ENCODE measurements at places on chromosomes 7 and 10.

- DNase-seq = no peak
These were observed 23.0 kb downstream of the PFKP start for GRCh38 chr10:3090388-3090787.

DNA sequence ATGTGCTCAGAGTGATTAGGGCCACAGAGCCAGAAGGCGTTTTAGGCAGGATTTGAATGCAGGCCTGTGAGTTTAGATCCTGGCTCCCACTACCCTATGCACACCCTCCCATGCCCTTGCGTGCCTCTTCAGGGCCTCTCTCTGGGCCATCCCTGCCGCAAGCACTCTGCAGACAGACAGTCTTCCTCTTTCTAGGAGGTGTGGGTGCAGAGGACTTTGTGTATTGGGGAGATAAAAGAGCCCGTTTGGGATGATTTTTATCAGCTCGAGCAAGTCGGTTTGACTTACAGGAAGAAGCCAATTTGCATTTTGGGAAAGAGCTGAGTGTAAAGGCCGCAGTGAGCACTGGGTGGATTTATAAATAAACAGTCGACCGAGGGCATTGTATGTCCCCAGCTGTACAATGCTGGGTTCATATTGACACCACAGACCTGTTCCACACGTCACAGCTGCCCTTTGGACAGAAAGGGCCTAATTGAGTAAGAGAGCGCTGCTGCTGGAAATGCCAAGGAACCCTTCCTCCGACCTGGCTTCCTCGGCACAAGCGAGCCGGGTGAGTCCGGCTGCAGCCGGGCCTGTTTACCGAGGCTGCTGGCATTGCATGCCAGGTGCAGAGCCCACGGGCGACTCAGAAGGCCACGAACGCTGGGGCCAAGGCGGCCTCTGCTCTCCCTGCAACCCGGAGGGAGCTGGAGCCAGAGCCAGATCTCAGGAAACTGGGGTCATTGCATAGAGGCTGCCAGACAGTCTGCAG lies 25.1 kb downstream of the ZMIZ1 start:
- DNase-seq = no peak

GRCh38 chr7:104852386-104852785 lies 161.6 kb upstream of the KMT2E start:
- DNase-seq = no peak

GRCh38 chr10:70963271-70963670 lies 74.9 kb upstream of the PCBD1 start:
- DNase-seq = no peak

DNA sequence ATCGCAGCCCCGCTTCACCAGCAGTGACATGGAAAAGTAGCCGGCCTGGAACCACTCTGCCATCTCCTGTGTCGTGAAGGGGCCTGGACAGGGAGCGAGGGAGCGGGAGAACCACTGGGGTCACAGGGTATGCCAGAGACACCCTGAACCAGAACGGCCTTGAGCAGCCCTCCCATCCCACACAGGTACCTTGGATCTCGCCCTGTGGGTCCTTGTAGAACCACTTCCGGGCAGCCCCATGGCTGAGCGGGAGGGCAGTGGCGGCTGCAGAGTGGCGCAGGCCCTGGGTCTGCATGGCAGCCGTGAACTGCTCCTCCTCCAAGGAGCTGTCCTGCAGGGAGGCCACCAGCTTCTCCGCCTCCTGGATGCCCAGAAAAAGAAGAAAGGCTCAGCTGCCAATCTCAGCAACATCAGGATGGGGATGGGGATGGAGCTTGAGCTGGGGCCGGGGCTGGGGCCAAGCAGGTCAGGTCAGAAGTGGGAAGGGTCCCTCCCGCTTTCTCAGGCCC lies 9.5 kb downstream of the GIGYF1 start:
- DNase-seq = no peak

GRCh38 chr7:3000566-3000965 lies 43.1 kb downstream of the CARD11 start:
- DNase-seq = no peak

DNA sequence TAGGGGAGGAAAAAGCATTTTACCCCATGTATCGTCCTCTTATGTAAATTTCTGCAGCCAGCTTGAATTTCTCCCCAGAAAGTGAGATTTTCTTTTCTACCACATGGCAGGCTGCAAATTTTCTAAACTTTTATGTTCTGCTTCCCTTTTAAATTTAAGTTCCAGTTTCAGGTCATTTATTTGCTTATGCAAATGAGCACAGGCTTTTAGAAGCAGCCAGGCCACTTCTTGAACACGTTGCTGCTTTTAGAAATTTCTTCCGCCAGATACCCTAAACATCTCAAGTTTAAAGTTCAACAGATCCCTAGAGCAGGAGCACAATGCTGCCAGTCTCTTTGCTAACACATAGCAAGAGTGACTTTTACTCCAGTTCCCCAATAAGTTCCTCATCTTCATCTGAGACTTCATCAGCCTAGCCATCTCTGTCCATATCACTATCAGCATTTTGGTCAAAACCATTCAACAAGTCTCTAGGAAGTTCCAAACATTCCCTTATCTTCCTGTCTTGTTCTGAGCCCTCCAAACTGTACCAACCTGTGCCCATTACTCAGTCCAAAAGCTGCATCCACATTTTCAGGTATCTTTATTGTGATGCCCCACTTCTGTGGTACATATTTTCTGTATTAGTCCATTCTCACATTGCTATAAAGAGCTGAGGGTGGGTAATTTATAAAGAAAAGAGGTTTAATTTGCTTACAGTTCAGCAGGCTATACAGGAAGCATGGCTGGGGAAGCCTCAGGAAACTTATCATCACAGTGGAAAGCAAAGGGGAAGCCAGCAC lies 16.3 kb downstream of the EZH2 start:
- no peak for DNase-seq

DNA sequence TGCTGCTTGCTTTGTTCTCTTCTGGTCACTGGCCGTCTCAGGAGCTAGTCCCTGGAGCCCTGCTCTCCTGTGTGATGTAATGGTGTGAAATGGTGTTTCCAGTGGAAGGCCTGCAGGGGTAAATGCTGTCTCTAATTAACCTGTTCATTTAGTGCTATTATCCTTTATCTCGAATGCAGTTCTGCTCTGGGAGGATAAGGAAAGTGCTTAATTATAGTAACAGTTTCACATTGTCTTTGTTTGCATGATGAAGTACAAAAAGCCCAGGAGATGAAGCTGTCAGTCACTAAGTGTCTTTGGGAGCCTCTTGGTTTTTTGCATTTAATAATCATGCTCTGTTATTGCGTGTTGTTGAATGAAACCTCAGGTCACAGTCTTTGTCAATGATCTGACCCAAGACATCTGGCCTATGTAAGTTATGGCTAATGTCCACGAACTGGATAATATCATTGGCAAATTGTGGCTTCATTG lies 755.3 kb upstream of the GALNT17 start:
- DNase-seq = no peak

DNA sequence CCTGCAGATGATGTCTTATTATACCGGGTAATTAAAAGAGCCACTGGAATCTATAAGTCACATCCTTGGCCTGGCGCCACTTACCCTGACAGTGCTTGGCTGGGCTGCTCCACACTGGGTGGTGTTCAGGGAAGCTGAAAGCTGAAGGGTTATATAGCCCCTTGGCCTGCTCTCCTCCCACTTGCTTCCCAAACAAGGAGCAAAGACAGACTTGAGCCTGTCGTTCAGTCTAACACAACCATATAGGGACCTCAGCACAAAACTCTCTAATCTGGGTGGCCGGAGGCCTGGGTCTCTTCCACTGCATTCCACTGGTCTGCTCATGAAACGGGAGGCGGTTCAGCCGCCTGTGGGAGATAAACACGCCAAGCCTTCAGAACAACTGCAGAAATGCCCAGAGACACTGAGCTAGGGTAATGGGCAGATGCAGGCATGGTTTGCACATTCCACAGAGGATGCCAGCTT lies at the start of gene ACTA2:
TSS of gene ACTA2 (minus strand) at position 127 of the 465 bp plus-strand sequence. CDS start 3,843 bp downstream, outside the sequence.
- peak; percentile 42 for DNase-seq

DNA sequence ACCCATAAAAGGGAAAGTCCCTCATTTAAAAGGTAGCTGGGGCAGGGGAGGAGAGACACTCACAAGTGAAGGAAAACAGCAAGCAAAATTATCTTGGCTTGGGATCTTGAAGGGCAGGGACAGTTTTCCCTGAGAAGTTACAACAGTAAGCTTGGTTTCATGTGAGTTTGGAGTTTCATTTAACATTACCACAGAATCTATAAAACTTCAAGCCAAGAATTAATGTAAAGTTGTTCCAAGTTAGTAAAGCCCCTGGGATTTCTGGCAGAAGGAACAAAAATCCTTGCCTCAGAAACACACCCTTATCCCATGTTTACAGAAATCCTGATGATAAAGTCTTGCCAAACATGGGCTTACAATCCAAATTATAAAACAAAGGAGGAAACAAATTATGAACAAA lies 19.2 kb downstream of the CRPPA start:
- DNase-seq = no peak

- DNase-seq = no peak
These were observed 101.8 kb downstream of the CHN2 start for GRCh38 chr7:29296421-29296820.

- DNase-seq = peak; percentile 71
These were observed 216.7 kb downstream of the ADAM12 start for GRCh38 chr10:126171555-126171954.

- no peak for DNase-seq
These were observed 224.4 kb downstream of the ARHGAP12 start for GRCh38 chr10:31704195-31704594.

DNA sequence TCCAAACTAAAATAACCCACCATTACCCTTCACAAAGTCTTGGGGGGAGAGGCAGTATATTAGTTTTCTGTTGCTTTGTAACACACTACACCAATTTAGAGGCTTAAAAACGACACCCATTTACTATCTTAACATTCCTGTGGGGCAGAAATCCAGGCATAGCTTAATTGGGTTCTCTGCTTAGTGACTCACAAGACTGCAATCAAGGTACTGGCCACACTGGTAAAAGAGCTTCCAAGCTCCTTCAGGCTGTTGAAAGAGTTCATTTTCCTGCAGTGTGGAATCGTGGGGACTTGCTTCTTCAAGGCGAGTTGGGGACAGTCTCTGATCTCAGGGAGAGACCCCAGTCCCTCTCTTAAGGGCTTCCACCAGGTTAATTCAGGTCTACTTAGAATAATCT lies 139.1 kb downstream of the XPNPEP1 start:
- peak; percentile 46 for DNase-seq

DNA sequence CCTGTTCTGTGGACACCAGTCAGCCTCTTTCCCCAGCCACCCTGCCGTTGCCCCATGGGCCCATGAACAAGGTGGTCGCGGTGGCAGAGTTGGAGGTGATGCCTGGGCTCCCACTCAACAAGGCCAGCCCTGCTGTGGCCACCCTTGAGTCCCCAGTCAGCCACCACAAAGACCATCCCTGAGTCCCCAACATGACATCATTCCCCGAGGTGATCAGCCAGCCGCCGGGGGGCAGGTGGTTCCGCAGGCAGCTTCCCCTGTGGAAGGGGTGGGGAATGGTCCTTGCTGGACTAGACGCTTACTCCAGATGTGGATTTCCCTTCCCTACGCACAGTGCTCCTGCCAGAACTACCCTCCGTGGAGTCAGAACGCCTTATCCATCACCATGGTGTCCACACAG lies 271.7 kb downstream of the PTPRN2 start:
- no peak for DNase-seq

DNA sequence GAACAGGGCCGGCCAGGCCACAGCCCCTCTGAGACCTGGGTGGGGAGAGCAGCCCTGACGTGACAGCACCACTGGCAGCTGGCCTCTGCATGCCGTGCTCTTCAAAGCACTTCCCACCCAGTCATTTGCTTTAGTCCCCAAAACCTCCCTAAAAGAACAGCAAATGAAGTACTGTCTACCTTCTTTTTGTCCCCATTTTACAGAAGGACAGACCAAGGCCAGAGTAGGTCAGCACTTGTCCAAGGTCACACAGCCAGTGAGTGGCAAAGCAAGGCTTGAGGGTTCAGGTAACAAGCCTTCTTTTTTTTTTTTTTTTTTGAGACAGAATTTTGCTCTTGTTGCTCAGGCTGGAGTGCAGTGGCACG lies 15.1 kb downstream of the ATP6V1F start:
- DNase-seq = no peak

DNA sequence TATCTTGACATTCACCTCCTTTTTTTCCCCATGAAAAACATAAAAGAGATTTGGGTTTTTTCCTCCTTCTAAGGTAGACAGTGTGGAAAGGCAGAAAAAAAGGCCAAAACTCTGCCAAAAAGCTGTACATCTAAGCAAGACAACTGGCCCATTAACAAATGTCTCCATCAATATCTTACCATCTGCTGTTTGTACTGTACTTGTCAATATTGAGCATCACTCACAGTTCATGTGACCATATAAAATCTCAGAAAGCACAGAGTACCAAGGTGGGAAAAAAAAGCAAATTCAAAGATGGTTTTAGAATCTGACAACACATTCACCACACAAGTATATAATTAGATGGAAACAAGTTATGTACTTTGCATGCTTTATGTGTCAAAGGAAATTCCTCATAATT lies 52.6 kb downstream of the CACNA2D1 start:
- DNase-seq = no peak

DNA sequence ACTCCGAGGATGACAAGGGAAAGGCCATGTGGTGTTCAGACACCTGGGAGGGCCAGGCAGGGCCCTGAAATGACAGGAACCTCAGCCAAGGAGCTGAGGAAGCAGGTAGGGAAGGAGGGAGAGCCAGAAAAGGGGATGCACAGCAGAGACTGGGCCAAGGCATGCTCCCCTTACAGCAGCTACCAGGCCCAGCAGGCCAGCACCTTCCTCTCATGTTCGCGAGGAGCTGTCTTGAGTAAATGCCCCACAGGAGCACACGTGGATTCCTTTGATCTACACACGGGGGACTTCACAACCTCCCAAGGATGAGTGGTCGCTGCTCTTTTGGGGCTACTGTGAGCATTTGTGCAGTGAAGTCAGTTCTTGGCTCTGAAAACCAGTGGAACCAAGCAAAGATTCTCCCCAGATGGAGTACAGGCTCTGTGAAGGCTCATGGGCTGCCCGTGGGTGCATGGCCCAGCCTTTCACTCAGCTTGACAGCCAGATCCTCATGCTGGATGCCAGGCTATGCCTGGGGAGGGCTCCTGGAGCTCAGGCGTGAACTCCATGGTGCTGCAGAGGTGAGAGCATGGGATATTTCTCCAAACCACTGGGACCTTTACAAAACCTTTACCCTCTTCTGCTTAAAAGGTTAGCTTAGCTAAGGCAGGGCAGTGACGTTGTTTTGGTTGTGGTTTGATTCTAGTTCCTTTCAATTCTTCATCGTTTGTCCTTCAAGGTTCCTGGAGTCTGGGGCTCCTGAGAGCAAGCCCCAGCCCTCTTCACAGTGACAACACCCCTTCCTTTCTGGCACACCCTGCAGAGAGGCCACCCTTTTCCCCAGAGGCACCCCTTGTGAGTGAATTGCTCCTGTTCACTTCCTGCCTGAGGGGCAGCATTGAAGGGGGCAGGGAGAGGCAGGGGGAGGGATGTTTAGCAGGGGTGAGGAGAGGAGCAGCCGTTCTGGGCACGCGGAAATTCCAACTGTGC lies 74.2 kb upstream of the ZPBP start:
- no peak for DNase-seq

- DNase-seq = peak; percentile 48
These were observed 19.1 kb upstream of the ARMS2 start for GRCh38 chr10:122435212-122435827.

DNA sequence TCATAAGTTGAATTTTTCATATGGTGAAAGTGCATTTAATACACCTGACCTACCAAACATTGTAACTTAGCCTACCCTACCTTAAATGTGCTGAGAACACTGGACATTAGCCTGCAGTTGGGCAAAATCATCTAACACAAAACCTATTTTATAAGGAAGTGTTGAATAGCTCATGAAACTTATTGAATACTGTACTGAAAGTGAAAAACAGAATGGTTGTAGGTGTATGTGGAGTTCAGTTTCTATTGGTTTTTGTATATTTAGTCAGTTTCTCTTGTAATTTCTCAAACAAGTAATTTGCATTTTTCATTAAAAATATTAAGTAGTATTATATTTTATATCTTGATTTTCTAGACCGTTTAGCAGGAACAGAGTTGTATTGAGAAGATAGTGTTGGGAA lies 15.3 kb downstream of the CCDC7 start:
- DNase-seq = no peak

Data from HFFc6 (cell line).